Activated CD4-positive, CD25-positive, alpha-beta regulatory T cell (primary cell): ENCODE measurements at places on chromosomes 1 and 21.

GRCh38 chr1:200323856-200324400 is 85.9 kb downstream of the ZNF281 start:
- no peak for DNase-seq

GRCh38 chr1:163981500-163982030 is 577.4 kb upstream of the PBX1 start:
- DNase-seq, result no peak

GRCh38 chr21:43609501-43610340 is 49.6 kb downstream of the HSF2BP start:
- no peak for DNase-seq

- DNase-seq, result no peak
Observed at GRCh38 chr1:115977499-115978258, 1.4 kb downstream of the SLC22A15 start.

DNA sequence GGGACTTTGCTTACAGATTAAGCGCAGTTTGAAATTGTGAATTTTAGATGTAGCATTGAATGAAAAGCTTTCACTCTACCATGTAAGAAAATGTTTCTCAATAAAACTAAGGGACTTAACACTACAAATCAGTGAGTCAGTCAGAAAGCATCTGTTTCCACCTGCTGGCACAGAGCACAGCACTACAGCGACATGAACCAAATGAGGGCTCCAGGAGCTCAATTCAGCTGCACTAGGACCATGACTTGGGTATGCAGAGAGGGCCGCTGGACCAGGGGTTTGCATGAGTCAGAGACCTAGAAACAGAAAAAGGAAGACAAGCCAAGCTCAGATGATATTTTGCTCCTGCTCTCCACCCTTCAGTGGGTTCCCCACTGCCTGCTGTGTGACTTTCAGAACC is 5.2 kb downstream of the SUSD4 start:
- DNase-seq, result no peak

DNA sequence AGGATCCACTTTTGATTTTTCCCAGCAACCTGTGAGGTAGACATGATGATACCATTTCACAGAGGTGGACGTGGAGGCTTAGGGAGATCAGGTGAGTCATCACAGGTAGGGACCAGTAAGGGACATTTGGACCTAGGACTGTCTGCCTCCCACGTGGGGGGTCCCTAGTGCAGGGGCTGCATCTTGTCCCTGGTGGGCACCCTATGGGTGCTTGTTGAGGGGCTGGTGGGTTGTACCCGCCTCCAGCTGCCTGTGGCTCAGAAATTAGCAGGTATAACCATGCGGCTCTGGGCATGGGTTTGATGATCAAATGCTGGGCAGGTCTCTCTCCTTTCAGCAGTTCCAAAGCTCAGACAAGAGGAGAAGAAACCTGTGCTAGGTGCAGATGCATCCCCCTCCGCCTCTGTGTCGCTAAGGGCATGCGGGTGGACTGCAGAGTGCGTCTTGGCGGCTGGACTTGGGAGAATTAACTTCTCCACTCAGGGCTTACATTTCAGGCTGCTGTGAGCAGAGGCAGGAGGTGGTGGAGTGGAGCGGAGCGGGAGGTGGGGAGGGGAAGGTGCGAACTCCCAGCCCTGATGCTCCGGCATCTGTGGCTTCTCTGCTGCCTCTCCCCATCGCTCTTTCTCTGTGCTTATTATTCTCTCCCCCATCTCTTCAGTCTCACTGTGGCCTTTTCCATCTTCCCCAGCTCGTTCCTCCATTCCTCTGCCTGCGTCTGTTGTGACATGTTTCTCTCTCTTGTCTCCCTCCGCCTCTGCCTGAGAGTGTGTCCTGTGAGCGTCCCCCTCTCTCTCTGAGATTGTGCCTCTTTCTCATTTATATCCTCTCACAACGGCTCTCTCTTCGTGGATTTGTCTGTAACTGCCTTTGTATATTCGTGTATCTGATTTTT is 146.8 kb downstream of the PTPRU start:
- DNase-seq, result no peak

- DNase-seq, result no peak
Observed at GRCh38 chr1:39177706-39178105, 26.8 kb upstream of the MACF1 start.

DNA sequence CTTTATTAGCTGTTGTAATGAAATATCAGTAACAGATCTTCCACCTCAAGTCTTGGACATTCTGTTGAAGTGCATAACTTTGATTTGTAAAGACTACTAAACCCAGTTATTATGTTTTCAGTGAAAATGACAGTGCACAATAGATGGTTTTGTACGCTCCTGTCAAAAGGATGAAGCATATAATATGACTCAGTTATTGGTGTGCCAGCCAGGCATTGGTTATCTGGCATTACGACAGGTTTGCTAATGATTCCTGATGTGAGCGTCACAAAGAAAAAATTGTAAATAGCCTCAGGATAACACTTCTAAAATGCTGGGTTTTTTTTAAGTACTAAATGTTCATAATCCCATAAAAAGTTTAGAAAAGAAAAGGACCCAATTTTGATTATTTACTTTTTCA is 147.9 kb downstream of the MAGI3 start:
- DNase-seq, result no peak

DNA sequence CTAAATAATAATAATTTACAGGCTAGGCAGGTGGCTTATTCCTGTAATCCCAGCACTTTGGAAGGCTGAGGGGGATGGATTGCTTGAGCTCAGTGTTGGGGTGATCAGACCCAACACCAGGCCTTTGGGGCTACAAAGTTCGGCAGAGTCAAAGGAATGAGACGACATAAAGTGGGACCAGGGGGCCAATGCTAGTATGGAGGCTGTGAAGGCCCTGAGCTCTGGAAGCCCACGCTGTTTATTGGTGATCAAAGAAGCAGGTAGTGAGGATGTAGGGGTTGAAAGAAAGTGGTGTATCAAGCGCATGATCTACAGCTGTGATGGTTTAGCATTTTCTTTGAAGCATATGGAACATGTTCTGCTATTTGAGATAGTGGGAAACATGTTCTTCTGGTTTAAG is 5.6 kb downstream of the BTBD8 start:
- no peak for DNase-seq

DNA sequence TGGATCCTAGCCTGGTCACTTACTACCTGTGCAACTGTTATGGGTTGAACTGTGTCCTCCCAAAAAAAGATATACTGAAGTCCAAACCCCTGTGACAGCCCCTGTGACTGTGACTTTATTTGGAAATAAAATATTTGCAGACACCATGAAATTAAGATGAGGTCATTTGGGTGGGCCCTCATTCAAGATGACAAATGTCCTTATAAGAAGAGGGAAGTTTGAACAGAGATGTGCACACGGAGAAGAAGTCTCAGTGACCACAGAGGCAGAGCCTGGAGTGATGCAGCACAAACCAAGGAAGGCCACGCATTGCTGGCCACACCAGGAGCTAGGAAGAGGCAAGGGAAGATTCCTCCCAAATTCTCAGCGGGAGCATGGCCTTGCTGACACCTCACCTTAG is 249.7 kb upstream of the RUNX1 start:
- no peak for DNase-seq

GRCh38 chr1:175410560-175410959 is 218.0 kb upstream of the KIAA0040 start:
- DNase-seq, result no peak
